Large intestine (tissue), 12 donors: ENCODE measurements at places on chromosomes 4 and X. TPM values are rescaled to one million over a fixed set of nuclear protein-coding genes. Genes with fewer than 3 reads are reported as not detected.
A peak's percentile ranks its signal among the peaks of the same experiment; 100 is the strongest.

DNA sequence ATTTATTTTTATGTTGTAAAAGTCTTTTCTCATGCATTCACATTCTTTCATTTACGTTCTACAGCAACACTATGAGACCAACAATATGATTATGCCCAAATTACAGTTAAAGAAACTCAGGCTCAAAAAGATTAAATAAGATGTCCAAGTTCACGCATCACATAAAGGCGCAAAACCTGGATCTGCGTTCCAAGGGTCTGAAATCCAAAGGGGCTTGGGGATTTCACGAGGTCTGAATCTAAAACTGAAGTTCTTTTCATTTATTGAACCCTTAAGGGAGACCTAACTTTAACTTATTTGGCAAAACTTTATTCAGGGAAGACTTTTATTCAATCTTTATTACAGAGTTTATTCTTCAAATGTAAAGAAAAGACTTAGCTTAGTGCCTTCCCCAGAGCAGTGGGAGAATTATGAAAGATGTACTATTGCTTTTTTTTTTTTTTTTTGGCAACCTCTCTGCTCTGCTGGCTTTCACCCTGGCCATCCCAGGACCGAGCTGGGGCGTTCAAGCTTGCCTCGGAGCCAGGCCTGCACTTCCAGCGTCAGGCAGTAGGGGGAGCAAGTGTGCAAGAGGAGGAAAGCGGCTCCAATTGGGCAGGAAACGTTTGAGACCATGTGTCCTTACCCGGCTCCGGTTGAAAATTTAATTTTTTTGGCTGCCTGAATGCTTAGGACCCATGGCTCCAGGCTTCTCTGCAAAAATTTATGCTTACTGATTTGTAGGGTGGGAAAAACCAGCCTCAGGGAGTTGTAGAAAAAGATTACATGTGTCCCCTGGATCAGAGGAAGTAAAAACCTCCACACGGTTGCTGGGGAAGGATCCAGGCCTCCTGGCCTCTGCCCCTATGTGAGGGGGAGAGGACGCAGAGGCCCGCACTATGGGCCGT lies 344.3 kb upstream of the KLF3 start:
- DNase-seq, result peak; percentile 86

DNA sequence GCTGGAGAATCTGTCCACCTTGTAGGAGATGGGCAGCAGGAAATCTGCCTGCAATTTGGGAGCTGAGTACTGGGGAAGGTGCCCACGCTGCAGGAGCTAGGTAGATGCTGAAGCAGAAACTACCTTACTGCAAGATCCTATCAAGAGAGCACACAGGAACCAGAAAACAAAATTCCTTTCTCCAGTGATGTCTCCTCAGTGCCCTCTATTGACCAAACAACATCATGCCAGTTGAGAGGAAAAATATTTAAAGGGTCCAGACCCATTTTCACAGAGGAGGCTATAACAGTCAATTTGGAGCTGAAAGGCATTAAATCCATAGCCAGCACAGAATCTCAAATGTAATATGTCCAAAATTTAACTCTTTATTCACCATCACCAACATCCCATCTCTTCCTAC lies 406.8 kb downstream of the SLITRK2 start:
- no peak for DNase-seq

The ADH1B gene
- polyA plus RNA-seq, result 9.6 TPM

GRCh38 chr4:84938316-84938715 lies 28.2 kb downstream of the WDFY3 start:
- DNase-seq, result no peak

GRCh38 chr4:127015667-127016117 lies 617.1 kb upstream of the INTU start:
- no peak for DNase-seq

The NAA11 gene
- 0.09 TPM for polyA plus RNA-seq

GRCh38 chr4:57190601-57191481 lies 80.7 kb upstream of the IGFBP7 start:
- DNase-seq, result no peak

The FOXR2 gene
- 0.22 TPM for polyA plus RNA-seq

DNA sequence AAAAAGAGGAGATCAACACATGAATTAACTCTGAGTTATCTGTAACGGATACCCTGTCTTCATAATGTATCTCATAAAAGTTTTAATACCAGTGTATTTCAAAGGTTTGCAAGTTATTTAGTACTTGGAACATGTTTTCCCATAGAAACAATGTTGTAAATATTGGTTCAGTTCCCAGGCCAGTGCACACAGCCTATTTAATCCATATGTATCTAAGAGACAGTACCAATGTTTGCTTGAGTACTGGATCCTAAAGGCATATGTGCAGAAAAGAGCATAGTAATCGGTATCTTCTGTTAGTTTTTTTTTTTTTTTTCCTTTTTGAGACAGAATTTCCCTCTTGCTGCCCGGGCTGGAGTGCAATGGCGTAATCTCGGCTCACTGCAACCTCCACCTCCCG lies 46.1 kb downstream of the SLIT2 start:
- no peak for DNase-seq

DNA sequence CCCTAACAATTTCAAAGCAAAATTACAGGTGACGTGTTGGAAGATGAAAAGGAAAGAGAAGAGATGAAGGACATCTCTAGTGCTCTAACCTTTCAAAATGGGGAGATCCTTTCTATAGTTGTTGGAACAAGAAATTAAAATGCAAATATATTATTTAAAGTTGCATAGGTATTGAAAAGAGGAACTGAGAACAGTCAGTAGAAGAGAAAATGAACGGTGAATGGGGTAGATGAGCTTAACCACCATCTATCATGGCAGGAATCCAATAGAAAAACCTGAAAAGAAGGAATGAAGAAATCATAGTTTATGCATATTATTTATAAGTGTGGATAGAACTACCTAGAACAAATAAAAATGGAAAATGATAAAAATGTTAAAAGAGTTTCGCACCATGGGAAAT lies 42.0 kb downstream of the ANXA5 start:
- no peak for DNase-seq

GRCh38 chr4:113537628-113538027 lies 223.9 kb downstream of the CAMK2D start:
- DNase-seq, result no peak

GRCh38 chrX:115023139-115023538 lies 5.7 kb upstream of the IL13RA2 start:
- DNase-seq, result peak; percentile 43

GRCh38 chr4:125808570-125808969 lies 493.8 kb downstream of the FAT4 start:
- DNase-seq, result no peak

The MAGEC2 gene
- polyA plus RNA-seq, result not detected

The MED28 gene
- polyA plus RNA-seq, result 50.4 TPM

GRCh38 chr4:8866421-8866820 lies 5.2 kb downstream of the HMX1 start:
- peak; percentile 24 for DNase-seq

- no peak for DNase-seq
Observed at GRCh38 chrX:119895843-119896326, at the start of gene AKAP14. Gene AKAP14 (plus strand): TSS chrX:119895893. CDS start chrX:119903224, 7,331 bp downstream.

DNA sequence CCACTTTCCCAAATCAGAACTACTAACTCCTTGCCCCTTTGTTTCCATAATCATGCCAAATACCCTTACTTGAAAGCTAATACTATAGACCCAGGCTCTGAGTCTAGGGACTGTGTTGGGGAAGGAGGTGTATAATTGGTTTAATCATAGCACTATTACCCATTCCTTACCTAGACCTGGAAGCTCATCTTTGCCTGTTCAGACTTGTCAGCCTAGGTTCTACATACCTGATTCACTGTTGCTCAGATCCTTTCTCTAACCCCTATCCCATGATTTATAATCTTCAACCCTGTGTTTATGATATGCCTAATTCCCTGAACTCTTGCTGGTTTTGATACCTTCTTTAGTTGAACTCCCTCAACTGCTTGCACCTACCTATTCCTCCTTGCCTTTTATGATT lies 123.1 kb upstream of the GRIA3 start:
- DNase-seq, result no peak

The ENAM gene
- polyA plus RNA-seq, result 1.4 TPM

GRCh38 chrX:152588206-152588605 lies 49.5 kb upstream of the GABRQ start:
- DNase-seq, result no peak

- no peak for DNase-seq
Observed at GRCh38 chrX:69991685-69992084, 58.1 kb downstream of the AWAT2 start.

DNA sequence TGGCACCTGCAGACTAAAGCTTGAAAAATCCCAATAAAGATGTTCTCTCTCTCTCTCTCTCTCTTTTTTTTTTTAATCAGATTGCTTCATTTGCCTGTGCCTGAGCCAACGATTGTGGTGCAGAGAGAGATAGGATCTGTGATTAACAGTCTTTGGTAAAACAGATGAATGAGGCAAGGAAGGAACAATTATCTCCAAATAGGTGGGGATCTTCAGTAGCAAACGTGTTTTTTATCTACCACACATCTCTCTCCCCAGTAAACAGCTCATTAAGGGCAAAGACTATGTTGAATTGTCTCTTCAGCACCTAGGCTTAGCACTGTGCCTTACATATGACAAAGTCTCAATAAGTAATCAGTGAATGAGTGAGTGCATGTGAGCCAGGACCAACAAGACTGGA lies 96.3 kb downstream of the SMIM20 start:
- no peak for DNase-seq

The RXFP1 gene
- 0.43 TPM for polyA plus RNA-seq

GRCh38 chr4:116952530-116953136 lies 132.7 kb downstream of the TRAM1L1 start:
- DNase-seq, result no peak

The ADGRA3 gene
- polyA plus RNA-seq, result 51.5 TPM

The UNC5C gene
- 4.1 TPM for polyA plus RNA-seq

DNA sequence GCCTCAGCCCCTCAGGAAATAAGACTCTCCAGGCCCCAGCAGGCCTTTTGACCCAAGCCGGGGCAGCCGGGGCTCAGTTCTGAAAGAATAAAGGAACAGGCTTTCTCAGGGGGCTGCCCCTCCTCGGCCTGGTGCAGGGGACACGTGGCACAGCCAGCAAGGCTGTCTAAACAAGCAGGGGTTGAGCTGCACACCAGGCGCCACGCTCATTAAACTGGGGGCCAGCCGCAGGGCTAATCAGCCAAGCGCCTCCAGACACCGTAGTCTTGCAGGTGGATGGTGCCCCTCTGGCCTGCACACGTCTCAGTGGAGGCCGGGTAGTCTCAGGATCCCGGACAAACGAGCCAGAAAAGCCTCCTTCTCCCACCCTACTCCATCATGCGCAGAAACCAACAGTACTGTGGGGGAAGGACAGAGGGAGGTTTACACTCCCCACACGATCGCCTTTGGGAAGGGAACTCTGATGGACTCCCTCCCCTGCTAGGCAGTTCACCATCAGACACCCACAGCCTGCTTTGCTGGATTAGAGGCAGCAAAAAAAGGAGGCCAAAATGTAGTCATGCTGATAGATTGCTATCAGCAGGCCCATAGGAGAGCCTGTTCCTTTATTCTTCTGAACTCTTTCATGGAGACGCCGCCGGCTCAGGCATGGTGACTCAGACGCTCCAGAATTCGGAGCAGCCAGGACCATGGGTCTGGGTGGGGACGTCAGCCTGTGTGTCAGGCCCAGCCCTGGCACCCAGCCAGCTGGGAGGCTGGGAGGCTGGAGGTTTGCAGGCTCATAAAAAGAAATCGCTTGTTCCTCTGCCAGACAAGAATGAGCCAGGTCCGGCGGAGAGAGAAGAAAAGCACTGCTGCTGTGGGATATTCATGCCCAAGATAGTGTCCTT lies 342.4 kb downstream of the BCOR start:
- DNase-seq, result peak; percentile 75

DNA sequence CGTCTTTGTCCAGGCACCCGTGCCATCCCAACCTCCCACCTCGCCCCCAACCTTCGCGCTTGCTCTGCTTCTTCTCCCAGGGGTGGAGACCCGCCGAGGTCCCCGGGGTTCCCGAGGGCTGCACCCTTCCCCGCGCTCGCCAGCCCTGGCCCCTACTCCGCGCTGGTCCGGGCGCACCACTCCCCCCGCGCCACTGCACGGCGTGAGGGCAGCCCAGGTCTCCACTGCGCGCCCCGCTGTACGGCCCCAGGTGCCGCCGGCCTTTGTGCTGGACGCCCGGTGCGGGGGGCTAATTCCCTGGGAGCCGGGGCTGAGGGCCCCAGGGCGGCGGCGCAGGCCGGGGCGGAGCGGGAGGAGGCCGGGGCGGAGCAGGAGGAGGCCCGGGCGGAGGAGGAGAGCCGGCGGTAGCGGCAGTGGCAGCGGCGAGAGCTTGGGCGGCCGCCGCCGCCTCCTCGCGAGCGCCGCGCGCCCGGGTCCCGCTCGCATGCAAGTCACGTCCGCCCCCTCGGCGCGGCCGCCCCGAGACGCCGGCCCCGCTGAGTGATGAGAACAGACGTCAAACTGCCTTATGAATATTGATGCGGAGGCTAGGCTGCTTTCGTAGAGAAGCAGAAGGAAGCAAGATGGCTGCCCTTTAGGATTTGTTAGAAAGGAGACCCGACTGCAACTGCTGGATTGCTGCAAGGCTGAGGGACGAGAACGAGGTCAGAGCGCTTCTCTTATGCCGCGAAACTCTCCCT lies at the start of gene TET2:
Gene TET2, plus strand, starts transcription at position 601 of the 740 bp plus-strand sequence. CDS start 87,067 bp downstream, outside the sequence.
- DNase-seq, result peak; percentile 75

DNA sequence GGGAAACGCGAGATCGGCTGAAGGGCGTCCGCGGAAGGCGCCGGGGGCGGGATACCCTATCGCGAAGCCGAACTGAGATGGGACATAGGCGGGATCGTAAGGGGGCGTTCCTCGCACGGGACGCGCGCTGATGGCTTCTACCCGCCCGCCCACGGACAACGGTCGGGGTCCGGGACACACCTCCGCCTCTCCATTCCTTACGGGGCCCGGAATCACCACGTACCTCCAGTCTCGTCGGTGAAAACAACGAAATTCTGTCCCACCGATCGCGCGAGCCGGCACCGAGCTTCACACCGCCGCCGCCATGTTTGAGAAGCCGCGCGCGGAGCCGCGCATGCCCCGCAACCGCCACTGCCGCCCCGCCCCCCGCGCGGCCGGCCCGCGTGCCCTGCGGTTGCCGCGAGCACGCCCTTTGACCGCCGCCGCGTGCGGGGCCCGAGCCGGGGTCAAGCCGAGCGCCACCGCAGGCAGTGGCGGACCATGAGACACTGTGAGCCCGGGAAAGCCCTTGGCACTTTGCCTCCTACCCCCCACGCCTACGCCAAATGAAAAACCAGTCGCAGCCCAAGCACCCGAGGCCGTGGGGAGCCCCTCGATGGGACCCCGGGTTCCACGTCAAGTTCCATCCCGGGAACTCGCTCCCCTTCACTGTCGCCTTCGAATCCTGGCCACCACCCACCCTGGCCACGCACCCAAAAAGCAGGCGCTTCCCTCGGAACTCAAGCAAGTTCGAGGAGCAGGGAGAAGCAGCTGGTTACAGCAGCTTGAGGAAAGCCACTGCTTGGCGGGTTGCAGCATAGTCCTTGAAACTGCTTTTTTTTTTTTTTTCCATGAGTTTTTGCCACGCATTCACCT lies at the start of gene SCML2:
Gene SCML2, minus strand, starts transcription at position 320 of the 855 bp plus-strand sequence. CDS start 20,617 bp downstream, outside the sequence.
- peak; percentile 13 for DNase-seq

The PTPN13 gene
- polyA plus RNA-seq, result 6.1 TPM

- peak; percentile 69 for DNase-seq
Observed at GRCh38 chrX:119398974-119399771, at the start of gene SLC25A43. Gene SLC25A43 (plus strand): TSS chrX:119399336. CDS start chrX:119399404, 68 bp downstream.

GRCh38 chrX:17697191-17697590 lies 40.1 kb upstream of the SCML1 start:
- DNase-seq, result no peak

- no peak for DNase-seq
Observed at GRCh38 chr4:78137532-78137931, 80.4 kb downstream of the FRAS1 start.

- DNase-seq, result no peak
Observed at GRCh38 chr4:151922306-151922705, 161.5 kb upstream of the GATB start.
